ENCODE measurements at places on chromosomes 16 and 17.
A peak's percentile ranks its signal among the peaks of the same experiment; 100 is the strongest.

DNA sequence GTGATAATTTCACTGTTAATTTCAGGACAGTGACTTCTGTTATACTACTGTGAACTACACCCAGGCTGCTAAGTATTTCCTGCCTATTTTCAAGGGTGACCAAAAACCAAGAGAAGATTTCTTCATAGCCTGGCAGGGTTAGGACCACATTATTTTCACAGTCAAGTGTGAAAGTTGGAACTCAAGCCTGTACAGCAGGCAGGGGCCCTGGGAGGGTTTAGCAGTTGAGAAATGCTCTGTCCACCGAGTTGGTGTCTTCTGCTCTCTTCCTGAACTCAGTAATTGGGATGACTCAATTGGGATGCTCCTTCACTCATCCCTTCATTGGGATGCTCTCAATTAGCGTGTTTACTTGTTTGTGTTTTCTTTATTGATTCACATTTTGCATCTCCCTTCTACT, 347.3 kb upstream of the CDH11 start:
- DNase-seq = no peak

- no peak for DNase-seq
These were observed 30.1 kb downstream of the HOXB1 start for GRCh38 chr17:48500435-48501426.

GRCh38 chr16:54072237-54072636, 214.3 kb downstream of the IRX3 start:
- no peak for DNase-seq

- DNase-seq = peak; percentile 64
These were observed 16.5 kb downstream of the TSPOAP1 start for GRCh38 chr17:58312021-58312630.

DNA sequence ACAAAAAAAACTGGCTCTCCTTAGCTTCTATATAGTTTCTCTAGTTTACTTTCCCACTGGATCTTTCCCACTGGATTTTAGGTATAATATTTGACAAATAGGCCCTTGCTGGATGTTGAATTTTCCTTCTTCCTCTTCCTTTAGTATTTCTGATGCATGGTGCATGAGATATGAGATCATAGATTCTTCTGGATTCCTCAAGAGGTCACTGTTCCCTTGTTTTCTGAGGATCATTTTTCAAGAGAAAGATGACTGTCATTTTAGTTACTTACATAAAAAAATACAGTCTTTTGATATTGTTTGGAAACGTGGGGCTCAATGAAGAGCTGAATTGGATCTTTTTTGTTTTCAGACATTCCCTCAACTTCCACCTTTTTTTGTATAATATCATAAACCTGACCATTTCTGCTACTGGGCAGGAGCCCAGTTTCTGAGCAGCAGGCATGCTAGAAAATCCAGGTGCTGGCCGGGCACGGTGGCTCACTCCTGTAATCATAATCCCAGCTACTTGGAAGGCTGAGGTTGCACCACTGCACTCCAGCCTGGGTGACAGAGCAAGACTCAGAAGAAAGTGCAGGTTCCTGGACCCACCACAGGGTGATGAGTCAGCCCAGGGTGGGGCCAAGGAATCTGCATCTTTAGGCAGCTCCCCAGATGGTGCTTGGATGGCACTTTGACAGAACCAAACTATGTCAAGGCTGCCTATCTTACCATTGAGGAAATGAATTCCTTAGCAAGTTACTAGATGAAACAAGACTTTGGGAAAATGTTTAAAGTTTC, 70.3 kb downstream of the SDR42E1 start:
- no peak for DNase-seq

DNA sequence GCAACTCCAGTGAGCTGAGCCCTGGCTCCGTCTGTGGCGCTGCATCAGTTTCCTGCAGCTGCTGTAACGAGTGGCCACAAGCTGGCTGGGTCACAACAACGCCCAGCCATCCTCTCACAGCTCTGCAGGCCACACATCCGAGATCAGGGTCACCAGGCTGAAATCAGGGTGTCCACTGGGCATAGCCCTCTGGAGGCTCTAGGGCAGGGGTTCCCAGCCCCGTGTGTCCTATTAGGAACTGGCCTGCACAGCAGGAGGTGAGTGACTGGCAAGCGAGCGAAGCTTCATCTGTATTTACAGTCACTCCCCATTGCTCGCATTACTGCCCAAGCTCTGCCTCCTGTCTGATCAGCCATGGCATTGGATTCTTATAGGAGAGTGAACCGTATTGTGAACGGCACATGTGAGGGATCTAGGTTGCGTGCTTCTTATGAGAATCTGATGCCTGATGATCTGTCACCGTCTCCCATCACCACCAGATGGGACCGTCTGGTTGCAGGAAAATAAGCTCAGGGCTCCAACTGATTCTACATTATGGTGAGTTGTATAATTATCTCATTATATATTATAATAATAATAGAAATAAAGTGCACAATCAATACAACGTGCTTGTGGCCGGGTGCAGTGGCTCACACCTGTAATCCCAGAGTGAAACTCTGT, 176.5 kb downstream of the SEC14L1 start:
- peak; percentile 55 for DNase-seq

DNA sequence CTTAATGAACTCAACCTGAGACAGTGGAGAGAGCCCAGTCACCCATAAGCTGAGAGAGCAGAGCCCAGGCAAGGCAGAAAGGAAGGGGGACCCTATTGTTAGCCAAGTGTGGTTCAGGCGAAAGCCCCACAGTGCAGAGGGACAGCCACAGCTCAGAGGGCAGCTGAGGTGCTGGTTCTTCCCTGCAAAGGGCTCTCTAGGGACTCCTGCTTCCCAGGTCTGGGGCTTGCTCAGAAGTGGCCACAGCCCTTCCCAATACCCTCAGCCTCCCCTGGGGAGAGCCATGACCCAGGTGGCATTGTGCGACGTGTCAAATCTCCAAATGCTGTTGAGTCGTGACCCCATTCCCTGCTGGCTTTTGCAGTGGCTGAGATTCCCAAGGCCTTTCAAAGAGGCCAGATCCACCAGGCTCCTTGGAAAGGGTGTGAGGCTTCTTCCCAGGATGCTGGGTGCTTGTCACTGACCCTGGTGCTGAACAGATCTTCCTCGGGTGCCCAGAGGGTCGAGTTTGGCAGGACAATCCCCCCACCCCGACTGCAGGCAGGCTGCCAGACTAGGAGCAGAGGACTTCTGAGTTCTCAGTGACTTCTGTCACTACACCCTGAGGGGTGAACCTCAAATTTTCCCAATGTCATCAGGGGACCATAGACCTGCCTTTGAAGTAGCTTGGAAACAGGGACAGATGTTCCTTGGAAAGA, 2.5 kb upstream of the CCL17 start:
- DNase-seq = no peak

DNA sequence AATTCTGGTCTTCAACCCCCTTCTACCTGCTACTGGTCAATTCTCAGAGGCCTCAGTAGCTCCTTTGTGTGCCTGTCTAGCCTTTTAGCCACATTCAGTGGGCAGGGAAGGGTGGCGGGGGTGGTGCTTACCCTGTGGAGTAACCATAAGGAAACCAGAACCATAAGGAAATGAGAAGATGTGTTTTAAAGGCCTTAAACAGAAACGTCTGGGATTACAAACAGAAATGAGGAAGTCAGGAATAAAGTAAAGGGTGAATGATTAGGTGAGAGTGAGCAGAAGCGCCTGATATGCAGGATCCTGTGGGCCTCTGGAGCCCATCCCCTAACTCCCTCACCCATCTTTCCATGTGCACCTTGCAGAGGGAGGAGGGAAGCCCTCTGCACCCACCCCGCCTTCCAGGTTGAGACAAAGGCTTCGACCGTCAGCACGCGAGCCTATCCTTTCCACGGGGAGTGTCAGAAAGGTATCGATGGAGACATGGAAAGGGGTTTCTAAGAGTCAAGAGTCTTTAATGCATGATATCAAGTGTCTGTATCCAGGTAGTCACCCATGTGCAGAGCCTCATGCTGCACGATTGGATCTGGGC, 20.4 kb downstream of the KIAA0513 start:
- no peak for DNase-seq

- no peak for DNase-seq
These were observed 257 bp downstream of the SNAI3 start for GRCh38 chr16:88686062-88686438.

DNA sequence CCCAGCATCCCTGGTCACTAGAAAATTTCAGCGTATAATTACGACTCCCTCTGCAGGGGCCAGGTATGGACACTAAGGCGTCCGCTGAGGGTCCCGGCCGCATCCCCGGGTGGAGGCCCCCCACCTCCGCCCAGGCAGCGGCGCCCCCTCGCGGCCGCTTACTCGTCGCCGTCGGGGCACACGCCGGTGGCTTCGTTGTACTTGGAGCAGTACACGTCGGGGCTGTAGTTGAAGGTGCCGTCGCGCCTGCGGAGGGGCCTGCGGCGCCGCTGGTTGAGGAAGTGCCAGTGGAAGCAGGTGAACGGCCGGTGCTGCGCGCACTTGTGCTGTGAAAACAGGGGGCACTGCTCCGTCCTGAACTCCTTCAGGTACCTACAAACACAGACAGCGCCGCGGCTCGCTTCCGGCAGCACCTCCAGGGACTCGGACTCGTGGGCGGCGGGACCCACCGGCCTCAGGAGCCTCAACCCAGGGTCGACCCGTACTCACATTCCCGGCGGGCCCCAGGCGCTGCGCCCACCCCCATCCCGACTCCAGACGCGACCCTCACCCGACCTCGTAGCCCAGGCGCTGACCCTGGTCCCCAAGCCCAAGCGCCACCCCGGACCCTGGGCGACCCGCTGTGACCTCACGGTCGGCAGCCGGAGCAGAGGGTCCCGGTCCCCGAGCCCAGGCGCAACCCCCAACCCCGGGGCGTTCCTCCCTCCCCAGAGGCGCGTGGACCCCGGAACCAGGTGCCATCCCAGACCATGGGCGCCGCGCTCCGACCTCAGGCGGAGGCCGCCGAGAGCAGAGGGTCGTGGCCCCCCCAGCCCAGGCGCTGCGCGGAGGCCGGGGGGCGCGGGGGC, 596 bp downstream of the UNKL start:
- DNase-seq = no peak

GRCh38 chr17:41483531-41483930, 2.6 kb upstream of the KRT35 start:
- no peak for DNase-seq

DNA sequence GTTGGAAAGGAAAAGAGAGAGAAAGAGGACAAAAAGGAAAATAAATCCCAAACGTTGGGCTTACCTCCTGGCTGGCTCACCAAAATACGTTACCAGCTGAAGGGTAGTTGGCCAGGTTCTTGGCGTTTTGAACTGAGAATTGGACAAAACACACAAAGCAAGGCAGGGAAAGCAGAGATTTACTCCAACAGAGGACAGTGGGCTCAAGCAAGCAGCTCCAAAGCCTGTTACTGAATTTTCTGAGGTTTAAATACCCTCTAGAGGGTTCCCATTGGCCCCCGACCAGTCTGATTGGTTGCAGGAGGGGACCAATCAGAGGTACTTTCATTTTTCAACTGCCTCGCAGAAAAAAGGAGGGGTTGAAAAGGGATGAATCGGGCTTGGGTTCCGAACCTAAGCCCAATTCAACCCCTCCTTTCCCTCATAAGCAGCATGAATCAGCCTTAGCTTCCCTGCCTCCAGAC, 55.6 kb upstream of the ALOX12 start:
- DNase-seq = no peak

DNA sequence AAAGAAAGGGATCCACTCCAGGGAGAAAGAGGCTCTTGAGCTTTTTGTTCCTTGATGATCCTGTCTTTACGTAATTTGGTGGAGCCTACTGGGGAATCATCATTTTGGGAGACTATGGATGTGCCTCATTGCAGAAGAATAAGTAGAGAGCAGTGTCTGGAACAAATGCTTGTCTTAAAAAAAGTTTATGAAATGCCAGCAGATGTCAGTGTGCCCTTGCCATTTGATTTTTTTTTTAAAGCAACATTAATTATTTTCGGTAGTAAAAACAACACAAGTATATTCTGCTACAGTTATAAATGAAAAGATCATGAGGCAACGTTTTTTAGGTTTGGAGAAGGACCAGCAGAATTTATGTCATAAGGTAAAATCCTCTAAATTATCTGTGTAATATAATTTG, 934.8 kb upstream of the EEF2KMT start:
- DNase-seq = no peak

DNA sequence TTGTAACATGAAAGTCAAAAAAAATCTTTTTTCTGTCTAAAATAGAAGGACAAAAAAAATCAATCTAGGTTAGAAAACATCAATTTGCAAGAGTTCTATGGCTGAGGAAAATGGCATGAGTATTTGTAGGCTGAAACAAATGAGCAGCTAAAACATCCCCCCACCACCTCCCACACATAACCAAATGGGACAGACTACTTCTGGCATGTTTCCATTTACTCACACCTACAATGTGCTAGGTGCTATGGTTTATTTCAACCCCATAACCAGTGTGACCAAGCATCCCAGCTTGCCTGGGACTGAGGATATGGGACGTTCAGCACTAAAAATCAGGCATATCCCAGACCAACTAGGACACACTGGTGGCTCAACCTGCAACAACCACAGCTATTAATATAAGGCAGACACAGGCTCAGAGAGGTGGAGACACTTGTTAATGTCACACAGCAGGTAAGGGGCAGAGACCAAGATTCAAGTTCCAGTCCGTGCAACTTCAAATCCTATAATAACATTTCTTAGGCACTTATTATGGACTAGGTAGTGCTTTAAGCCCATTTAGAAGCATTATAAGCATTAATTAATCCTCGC, 96.0 kb downstream of the XYLT1 start:
- no peak for DNase-seq

DNA sequence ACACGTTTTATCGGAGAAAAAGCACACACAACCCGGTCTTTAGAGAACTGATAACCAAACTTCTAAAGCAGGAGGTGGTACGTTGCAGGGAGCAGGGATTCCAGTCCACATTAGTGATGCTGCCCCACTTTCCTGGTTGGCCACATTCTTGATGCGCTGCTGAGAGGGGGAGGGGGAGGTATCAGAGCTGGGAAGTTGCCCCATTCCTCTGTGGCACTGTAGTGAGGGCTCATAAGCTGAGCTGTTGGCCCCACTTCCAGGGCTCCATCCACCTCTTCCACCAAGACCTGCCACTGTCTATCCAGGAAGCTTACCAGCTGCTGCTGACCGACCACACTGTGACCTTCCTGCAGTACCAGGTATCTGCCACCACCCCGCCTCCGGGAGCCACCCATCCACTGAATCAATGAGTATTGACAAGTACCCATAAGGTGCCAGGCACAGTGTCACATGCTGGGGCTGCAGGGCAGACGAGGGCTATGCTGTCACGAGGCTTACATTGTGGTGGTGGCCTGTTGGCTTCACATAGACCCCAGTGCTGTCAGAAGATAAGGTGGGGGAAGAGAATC, 1.1 kb downstream of the TSEN54 start:
- DNase-seq = no peak

DNA sequence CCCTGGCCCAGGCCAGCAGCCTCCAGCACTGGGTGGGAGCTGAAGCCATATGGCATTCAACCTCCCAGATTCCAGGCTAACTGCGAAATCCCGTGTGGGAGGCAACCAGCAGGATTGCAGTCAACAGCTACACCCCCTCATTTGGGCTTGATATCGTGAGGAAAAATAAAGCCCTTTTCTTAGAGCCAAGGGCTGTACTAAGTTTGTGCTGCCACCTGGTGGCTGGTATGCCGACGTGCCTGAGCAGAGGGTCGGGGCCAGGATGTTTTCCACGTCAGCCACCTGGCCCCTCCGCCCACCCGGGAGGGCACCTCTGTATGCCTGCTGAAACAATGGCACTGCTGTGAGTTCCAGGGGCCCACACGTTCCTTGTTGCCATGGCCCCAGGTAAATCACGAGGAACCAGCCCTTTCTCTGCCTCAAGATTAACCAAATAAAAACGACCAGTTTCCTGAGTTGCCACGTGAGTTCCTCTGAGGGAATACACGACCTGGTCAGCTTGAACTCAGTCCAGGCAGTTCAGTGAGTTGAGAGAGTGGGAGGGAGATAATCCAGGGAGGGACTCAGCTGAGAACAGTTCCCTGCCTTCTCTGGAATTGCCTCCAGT, 9.0 kb downstream of the TMEM98 start:
- DNase-seq = no peak

Data from coronary artery (tissue), 2 donors.